Activated naive CD8-positive, alpha-beta T cell treated with anti-CD3 and anti-CD28 coated beads, Interleukin-2, amount 10 ng/mL, durations not matched to agents 7 days and 5 days (primary cell): ENCODE measurements at places on chromosomes 12 and 14.

GRCh38 chr12:22032732-22033131, 13.3 kb upstream of the CMAS start:
- DNase-seq = no peak

DNA sequence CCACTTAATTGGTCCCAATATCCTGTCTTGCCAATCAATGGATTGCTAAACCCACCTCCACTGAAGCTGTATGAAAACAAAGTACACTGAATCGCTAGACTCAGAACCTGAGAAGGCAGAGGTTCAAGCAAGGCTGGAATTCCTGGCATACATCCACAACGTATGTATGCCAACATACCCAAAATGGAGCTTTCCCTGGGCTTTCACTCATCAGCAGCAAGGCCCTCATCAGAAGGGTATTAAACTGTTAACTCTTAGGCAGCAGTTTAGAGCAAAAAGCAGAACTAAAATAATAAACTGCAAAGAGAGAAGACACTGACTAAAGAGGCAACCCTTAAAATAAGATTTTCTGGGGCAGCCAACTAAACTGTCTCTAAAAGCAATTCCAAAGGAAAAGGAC, 13.6 kb downstream of the MED13L start:
- no peak for DNase-seq

DNA sequence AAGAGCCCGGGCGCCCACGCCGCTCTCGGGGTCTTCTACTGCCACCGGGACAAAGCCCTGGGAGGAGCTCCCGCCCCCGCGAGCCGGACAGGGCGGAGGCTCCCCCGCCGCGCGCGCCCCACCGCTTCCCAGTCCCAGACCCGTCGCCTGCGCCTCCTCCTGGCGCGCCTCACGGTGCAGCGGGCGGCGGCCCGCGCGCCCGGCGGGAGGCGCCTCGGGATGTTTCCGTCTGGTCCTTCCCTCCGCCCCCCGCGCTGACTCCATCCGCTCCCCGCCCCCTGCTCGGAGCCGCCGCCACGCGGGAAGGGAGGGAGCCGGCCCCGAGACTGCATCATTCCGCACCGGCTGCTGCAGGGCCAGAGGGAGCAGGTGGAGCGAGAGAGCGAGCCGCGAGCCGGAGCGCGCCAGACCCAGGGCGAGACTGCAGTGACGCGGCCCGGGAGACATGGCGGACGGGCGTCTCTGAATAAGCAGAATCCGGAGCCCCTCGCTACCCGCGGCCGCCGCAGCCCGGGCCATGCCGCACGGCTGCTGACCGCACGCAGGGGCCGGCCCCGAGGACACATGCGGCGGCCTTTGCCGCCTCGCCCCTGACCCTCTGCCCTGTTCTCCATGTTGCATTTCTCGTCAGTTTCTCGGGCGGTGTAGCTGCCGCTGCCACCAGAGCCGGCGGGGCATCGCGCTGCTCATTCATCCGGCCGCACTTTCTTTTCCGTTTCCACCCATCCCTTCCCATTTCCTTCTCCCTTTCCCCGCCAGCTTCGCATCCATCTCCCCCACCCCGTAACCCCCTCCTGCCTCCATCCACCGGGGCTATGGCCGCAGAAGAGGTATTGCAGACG, at the start of gene BICD1:
TSS of gene BICD1 (plus strand) at position 331 of the 842 bp plus-strand sequence. CDS start at position 816, 485 bp downstream.
- peak; percentile 83 for DNase-seq

- no peak for DNase-seq
Measured at GRCh38 chr14:96587823-96588385, 85.7 kb downstream of the PAPOLA start.

DNA sequence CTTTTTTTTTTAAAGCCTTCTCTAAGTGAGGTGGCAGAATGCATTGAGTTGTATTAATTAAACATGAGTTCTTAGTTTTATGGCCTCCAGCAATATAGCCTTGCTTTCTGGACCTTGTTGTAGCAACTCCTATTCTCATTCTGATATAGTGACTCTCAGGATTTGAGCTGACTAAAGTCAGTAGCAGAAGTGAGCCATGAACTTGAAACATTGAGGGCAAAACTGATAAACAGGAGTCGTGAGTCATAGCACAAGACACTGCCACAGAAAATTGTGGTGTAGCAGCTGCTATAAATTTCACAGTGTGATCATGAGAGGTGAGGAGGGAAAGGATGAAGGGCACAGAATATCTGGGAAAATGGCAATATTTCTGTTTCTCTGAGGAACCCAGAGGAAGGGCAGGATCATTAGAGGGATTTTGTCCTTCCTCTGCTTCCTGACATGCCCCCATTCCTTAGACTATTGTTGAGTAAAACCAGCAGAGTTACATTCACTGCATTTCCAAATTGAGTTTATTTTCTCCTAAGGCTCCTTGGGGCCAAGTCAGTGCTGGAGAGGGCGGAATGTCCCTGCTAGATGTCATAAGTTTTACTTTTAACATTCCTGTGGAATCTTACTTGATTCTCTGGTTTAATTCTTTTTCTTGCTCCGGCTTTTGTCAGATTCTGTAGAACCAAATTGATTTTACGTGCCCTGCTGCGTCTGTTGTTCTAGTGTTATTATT, 7.5 kb downstream of the KLRG1 start:
- DNase-seq = no peak
